ENCODE measurements at places on chromosomes 5 and 9.

DNA sequence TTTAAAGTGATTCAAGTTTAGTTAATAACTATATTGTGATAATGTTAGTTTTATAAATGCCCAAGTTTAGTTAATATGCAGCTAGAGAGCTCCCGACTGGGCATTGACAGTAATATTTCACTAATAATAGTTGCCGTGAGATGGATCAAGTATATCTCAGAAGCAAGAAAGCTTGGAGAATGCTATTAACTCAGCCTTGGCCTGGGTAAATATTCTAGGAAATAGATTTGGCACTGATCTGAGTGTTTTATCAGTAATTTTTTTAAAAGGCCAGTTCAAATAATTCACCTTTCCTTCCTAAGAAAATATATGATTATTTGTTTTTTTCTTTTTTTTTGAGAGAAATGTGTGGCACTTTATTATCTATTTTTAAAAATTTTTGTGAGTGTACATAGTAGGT is 305.3 kb downstream of the CSNK1G3 start:
- no peak for DNase-seq

DNA sequence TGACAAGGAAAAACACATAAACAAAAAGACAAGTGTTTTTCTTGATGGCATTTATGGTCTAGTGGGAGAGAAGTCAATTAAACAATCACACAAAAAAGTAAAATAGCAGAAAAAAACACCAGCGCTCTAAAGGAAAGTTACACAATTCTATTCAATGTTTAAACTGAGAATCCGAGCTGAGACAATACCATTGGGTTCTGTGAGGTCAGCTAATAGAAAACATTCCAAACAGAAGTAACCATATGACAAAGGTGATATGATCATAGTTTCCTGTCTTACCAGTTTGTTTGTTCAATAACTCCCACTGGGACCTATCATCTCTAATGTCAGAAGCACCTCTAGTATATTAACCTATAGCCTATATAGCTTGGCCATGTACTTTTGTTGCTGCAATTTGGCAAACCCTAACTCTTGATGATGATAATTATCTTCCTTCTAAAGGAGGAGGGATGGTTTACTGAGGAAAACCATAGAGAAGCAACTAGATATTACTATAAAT is 1030.0 kb downstream of the CDH12 start:
- no peak for DNase-seq

- no peak for DNase-seq
Observed at GRCh38 chr5:64884541-64884940, 115.8 kb downstream of the CWC27 start.

GRCh38 chr5:119395080-119395836 is 39.4 kb downstream of the TNFAIP8 start:
- no peak for DNase-seq

DNA sequence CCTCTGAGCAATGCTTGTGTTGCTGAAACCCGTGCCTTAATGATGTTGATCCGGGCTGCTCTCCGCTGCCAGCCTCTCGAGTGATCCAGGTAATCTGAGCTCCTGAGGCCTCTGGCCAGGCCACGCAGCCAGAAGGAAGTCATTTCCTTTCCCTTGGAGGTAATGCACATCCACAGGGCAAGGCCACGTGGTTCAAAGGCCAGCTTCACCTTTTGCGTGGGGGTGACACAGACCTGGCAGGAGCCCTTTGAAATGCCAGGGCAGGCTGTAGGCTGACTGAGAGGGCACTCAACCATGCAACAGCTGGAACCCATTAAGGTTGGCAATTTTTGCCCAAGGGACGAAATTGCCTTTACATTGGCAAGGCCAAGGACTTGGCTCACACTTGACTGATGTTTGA is 80.4 kb downstream of the LIX1 start:
- no peak for DNase-seq

- no peak for DNase-seq
Observed at GRCh38 chr5:119404033-119404432, 48.2 kb downstream of the TNFAIP8 start.

DNA sequence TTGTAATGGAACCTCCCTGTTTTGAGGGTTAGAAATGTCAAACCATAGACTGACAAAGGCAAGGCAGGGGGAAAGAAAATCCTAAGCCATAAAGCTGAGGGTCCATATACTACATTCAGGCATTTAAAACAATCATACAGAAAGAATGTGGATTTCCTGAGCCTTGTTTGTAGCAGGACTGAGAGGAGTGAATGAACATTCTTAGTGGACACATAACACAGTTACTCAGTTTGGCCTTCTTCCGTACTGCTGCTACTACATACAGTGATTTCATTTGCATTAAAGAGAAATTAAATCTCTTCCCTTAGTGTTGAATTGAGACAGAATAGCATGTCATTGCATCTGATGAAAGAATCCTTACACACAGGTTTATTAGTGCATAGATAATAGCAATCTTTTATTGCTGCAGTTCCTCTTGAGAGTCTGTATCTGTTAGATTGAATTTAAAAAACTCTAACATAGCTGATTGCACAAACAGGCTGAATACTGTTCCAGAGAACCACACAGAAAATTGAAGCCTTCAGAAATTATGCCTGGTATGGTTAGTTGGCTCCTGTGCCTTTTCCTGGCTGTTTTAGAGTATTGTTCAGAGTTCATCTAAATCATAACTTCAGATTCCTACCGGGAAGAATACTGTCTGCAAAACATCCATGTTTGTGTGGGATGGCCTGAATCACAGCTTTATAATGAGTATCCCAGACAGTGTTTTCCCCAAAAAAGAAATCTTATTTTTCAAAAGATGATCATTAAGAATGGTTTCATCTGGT is 2.0 kb upstream of the MTX3 start:
- no peak for DNase-seq

DNA sequence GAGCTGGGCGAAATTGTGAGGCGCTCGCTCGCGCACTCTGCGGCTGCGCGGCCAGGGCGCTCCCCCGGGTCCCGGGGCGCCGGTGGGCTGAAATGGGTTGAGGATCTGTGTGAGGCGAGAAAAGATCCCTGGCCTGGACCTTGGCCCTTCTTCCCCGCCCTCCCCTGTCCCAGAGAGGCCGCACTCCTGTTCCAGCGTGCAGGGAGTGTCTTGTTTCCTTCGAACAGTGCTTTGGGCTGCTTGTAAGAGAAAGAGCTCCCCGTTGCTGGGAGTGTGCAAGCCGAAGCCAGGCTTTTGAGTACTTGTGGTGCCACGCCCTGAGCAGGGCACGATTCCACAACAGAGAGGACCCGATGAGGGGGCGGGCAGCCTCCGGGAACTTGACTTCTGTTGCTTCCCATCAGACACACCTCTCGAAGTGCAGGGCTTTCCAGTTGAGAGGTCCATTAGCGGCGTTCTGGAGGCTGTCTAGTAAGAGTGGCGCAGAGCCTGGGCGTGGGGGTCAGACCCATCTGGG is 535 bp downstream of the DOLPP1 start:
- no peak for DNase-seq

DNA sequence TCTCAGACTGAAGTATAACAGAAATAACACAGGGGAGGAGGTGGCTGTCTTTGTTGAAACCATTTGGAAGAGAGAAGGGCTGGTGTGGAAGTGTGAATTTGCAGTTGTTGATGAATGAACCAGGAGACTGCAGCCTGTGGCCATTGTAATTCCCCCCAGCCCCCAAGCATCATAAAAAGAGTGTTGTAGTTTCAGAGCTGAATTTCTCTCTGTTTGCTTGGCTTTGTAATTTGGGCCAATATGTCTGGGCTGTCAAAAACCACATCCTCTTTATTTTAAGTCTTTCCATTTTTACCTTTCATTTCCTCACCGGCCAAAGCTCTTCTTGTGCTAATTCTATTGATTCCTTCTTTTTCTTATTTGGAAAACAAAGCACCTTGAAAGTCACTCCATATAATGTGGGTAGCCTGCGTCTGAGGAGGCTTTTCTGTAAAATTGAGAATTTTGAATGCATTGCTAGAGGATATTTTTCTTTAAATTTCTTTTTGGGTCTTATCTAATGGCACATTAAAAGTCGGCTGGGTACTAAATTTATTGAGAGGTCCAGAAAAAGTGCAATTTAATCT is 383.3 kb downstream of the OSTF1 start:
- DNase-seq, result no peak

DNA sequence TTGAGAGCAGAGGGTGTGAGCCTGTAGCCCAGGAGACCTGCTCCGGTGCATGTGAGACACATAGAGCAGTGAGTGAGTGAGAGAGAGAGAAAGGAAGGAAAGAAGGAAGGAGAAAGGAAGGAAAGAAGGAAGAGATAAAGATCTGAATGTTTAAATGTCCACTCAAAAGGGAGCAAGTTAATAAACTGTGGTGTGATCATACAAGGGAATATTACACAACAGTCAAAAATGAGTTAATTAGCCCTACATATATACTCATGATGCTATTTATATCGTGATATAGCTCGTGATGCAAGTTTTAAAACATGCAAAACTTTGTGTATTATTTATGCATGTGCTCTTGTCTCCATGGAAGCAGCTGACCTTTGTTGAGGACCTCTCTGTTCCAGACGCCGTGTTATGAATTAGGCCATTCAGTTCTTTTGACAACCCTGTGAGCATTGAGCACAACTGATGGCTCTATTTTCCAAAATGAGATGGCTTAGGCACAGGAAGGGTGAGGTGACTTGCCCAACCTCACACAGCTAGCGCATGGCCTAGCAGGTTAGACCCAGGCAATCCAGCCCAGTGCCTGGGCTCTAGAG is 70.6 kb downstream of the HMCN2 start:
- no peak for DNase-seq

GRCh38 chr9:21683484-21684175 is 118.8 kb upstream of the MTAP start:
- no peak for DNase-seq

DNA sequence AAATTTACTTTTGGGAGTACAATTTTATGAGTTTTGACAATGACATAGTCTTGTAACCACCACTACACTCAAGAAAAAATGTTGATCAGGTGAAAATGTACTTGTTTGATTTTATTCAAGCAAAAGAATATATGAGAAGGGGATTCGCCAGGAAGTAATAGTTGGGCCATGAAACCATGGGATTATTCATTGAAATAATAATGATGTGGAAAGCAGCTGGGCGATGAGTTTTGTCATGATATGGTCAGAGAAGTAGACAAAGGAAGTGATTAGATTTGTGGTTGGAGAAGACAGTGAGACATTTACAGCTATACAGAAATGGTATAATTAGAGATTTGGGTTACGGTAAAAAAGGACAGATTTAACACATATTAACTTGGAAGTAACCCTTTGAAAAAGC is 11.2 kb downstream of the HMGCR start:
- no peak for DNase-seq

DNA sequence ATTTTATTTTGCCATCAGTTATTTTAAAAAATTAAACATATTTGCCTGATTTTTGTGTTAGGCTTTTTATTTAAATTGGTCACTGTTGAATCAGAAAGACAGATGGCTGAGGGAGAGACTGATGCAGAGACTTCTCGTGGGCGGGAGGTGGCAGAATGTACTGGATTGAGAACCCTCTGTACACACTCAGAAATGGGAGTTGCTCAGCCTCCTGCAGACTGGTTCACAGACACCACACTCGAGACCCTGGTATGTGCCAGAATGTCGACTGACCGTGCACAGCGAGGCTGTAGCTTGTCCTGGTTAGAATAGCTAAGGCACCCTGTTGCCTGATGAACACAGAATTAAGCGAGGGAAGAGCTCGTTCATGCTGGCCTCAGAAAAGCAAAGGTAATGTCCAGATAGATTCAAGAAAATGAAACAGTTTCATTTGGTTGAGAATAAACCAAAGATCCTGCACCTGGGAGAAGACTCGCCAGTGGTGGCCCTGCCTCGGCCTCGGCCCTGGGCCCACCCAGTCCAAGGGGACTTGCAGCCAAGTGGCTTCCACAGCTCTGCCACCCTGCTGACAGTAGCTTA is 71.3 kb upstream of the OTULINL start:
- no peak for DNase-seq

- no peak for DNase-seq
Observed at GRCh38 chr9:89670801-89671434, 66.1 kb downstream of the GADD45G start.

DNA sequence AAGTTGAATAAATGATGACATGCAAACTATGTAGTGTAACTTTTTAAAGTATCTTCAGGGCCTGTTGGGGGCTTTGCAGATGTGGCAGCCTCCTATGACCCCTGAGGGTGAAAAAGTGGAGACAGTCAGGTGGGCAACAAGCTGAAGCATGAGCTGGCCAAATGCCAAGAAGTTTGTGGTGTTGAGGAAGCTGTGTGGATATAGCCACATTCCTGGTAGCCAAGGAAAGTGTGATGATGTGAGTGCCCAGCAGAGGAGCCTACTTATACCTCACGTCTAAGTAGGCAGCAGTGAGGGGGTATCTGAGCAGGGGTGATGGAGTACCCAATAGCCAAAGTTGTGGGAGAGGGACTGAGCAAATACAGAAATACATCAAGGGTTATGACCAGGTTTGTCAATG is 621.2 kb upstream of the CDH6 start:
- no peak for DNase-seq

DNA sequence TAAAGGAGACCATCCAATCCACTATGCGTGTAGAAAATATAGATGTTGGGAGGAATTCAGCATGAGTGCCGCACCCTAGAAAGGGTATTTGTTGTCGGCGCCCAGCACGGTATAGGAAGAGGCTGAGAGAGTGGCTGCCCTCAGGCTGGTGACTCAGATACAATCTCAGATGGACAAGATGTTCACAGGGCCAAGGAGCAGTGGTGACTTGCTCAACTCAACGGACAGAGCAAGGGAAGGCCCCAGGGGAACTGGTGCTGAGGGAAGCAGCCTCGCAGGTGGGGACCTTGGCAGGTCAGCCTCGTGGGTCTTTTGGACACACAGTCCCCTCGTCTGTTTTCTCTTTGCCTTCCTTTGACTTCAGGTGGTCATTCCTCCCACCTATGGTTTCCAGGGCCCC is 28.0 kb upstream of the IRX2 start:
- no peak for DNase-seq

GRCh38 chr5:138985256-138985655 is 110.1 kb upstream of the LRRTM2 start:
- DNase-seq, result no peak

DNA sequence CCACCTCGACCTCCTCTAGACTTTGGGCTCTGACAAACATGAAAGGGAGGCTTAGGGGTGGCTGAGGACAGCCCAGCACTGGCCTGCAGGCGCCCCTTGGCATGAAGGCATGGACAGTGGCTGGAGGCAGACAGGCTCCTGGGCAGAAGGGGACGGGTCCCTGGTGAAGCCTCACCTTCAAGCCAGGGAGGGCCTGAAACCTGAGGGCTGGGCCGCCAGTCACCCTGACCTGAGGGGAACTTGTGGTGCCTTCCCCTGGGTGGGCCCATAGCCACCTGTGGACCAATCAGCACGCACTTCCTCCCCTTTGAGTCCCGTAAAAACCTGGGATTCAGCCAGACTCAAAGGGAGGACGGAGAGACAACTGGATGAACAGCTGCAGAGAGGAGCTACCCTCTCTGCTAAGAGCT is 90.4 kb upstream of the PUM3 start:
- no peak for DNase-seq

DNA sequence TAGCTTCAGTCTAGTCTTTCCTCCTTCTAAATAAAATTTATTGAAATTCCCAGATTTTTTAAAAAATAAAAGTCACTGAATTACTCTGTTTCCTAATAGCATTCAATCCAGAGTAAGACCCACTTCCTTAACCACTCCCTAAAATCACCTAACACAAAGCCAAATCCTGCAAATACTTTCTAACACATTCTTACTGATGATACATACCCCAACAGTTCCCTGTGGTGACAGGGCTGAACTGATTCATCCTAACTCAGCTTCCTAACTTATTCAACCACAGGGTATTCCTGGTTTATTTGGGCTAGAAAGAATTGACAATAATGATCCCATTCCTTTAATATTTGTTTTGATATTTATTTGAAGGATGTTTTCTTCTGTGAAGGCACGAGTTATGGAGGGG is 40.7 kb upstream of the ZNF300 start:
- DNase-seq, result no peak

Measured in spinal cord (tissue), 10 donors.